Stimulated activated naive B cell treated with anti-CD40 and anti-IgM and Interleukin-4, amounts not matched to agents 10 μg/mL and 1 μg/mL and 100 μg/mL, for 72 hours (primary cell): ENCODE measurements at places on chromosomes 6 and 20.
A peak's percentile ranks its signal among the peaks of the same experiment; 100 is the strongest.

GRCh38 chr6:112184951-112185350 is 69.4 kb downstream of the LAMA4 start:
- DNase-seq = no peak

GRCh38 chr6:16277101-16277981 is 39.0 kb downstream of the GMPR start:
- peak; percentile 14 for DNase-seq

DNA sequence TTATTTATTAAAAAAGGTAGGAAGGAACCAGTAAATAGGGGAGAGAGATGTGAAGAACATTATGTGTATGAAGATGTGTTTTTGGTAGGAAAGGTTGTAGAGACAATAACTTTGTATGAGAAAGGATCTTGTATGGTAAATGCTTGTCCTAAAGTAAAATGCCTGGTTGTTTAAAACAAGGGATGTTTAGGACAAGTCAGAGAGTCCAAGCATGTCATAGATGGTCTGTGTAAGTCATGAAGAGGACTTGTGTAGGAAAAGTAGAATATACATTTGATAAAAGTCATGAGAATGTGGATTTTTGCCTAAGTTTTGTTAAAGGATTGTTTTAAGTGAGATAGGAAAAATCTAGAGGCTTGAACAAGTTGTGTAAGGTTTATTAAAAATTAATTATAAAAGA is 325.1 kb downstream of the CDH26 start:
- no peak for DNase-seq

DNA sequence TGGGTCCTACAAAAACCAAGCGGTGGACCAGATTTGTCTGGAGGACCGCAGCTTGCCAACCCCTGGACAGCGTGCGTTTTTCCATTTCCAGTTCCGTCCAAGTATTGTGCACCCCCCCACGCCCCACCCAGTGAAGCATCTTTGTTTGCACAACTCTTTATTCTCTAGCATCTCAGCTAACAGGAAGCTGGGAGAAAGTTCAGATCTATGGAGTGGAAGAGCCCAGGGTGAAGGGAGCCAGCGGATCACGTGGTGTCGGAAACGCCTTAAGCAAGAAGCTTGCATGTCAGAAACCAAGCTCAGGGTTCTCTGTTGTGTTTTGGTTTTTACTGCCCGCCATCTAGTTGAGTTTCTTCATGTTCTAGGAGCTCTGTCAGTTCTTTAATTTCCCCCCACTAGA is 29.9 kb downstream of the ARID1B start:
- DNase-seq = no peak

DNA sequence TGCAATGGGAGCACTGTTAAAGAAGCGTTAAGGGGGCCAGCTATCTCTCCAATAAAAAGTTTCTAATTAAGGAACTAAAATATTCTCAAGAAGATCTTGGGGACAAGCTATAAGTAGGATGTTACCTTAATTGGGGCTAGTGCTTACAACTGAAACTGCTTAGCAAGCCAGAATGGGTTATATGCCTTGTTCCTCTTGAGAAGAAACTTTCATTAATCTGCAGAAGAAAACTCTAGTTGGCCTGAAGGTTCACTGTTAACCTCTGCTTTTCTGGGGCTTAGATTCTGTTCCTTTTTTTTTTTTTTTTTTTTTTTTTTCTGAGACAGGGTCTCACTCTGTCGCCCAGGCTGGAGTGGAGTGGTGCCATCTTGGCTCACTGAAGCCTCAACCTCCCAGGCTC is 82.2 kb downstream of the BACH2 start:
- DNase-seq = no peak

DNA sequence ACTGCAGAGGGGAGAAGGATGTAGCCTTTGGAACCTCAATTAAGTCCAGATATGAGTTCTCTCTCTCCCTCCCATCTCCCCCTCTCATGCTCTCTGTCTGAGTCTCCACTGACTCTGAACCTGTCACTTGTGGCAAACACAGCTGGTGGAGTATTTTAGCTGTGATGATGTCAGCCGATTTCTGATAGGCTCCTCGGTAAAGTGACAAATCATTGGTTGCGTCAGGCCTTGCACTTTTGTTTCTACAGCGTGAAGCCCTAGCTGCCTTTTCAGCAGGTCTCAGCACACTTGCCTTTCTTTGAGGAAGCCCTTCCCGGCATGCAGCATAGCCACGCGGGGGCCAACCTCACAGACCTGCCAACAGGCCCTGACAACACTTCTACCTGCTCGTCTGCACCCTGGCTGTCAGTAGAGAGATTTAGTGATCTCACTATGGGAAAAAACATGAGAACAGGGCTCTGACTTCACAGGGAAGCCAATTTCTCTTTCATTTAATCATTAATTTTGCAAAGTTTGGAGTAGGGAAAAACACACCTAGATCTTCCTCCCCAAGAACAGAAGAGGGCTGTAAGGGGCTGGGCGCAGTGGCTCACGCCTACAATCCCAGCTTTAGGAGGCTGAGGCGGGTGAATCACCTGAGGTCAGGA is 84.4 kb downstream of the GMPR start:
- peak; percentile 40 for DNase-seq

DNA sequence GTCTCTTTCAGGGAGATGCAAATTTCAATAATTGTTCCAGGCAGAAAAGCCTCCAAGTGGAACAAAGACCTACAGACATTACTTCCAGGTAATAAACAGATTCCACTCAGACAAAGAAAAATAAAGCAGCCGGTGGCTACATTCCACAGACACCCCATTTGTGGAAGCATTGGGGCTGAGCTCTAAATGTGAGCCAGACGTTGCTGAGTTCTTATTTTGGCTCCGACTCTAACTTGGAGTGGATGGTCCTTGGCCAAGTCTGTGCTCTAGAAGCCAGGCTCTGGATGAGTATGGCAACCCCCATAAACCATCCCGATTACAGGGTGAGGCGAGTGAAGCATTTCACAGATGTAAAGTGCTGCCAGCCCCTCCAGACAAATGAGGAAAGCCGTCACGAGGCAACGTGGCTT is 6.6 kb downstream of the TRAM2 start:
- no peak for DNase-seq

GRCh38 chr20:14093652-14094051 is 98.3 kb downstream of the MACROD2 start:
- DNase-seq = no peak

DNA sequence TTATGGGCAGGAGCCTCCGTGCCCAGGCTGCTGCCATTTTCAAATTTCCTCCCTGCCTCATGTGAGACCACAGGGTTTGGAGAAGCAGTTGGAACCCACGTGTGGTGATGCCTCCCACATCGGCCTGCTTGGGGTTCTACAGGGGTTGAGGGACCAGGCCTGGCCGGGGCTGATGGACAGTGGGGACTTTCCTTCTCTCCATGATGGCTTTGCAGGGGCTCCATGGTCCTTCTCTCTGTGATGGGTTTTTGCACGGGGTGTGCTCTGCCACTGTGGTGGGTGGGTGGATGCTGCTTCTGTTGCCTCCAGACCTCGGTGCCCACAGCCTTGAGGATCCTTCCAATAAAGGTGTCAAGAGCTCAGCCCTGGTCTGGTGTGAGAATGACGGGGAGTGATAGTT is 54.4 kb downstream of the ADNP start:
- DNase-seq = no peak

DNA sequence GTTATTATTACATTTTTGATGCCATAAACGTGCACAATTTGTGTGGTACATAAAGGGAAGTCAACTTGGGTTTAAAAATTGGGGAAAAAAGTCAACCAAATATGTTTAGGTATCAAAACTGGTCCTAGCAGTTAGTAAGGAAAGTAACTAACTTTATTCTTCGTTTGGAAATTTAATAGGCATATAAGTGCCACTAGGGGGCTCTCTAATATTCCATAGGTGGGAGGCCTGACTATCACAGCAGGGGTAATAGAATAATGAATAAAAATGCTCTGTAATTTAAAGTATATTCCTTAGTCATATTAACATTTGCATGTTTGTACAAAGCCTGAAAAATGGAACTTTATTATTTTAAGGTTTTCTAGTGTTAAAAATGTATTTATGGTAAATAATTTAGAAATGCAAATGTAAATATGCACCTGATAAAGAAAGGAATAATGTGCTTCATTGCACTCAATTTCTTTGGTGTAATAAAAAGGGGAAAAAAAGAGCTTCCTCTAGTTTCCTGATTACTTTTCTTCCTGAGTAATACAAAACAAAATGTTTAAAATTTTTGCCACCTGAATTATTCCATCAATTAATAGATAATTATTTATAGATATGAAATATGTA is 125.7 kb upstream of the HDAC2 start:
- DNase-seq = no peak

GRCh38 chr20:49480236-49480635 is 2.2 kb downstream of the KCNB1 start:
- DNase-seq = no peak

- no peak for DNase-seq
Observed at GRCh38 chr20:53100476-53100911, 128.3 kb downstream of the TSHZ2 start.

GRCh38 chr6:32290886-32291450 is 67.1 kb upstream of the NOTCH4 start:
- DNase-seq = no peak

DNA sequence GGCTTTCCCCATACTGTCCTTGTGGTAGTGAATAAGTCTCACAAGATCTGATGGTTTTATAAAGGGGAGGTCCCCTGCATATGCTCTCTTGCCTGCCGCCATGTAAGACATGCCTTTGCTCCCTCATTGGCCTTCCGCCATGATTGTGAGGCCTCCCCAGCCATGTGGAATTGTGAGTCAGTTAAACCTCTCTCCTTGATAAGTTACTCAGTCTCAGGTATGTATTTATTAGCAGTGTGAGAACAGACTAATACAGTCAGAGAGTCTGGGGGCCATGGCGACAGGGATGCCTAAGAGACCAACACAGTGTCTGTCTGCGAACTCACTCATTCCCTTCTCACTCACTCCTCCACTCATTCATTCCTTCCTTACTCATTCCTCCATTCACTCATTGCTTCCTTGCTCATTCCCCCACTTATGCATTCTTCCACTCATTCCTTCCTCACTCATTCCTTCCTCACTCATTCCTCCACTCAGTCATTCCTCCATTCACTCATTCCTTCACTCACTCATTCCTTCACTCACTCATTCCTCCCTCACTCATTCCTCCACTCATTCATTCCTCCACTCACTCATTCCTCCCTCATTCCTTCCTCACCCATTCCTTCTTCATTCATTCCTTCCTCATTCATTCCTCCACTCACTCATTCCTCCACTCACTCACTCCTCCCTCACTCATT is 137.5 kb upstream of the AGPAT4 start:
- no peak for DNase-seq

DNA sequence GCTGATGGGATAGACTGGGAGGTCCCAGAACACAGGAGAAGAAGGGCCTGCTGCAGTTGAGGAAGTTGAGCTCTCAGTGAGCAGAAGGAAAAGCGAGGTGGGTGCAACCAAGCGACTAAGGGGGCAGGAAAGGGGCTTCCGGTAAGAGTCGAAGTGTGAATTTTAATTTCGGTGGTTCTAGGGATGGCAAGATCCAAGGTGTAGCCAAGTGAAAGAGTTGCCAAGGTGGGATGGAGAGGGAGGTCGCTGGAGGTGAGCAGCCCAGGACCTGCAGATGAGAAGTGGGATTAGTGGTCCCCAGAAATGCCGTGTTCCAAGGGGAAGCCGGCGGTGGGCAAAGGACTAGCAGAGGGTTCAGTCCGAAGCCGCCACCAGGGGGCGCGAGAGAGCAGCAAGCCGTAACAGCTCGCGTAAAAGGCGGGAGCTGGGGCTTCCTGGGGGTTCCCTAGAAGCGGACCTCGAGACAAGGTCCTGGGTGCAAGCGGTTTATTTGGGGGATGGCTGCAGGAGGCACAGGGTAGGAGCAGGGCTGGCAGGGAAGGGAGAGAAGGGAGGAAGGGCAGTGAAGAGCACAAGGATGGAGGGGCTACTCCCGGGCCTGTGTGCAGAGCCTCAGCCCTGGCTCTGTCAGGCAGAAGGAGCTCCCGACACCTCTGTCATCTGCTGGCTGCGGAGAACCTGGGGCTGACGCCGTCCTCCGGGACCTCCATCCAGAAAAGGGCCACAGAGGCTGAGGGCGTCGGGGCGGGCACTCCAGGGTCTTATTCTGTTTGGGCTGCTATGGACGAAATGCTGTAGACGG is 103.6 kb downstream of the PAX1 start:
- DNase-seq = peak; percentile 2

GRCh38 chr6:34172961-34173775 is 27.3 kb upstream of the GRM4 start:
- DNase-seq = no peak

GRCh38 chr6:148501178-148501590 is 158.5 kb downstream of the SASH1 start:
- no peak for DNase-seq

GRCh38 chr6:12232339-12232738 is 57.8 kb upstream of the EDN1 start:
- DNase-seq = no peak

DNA sequence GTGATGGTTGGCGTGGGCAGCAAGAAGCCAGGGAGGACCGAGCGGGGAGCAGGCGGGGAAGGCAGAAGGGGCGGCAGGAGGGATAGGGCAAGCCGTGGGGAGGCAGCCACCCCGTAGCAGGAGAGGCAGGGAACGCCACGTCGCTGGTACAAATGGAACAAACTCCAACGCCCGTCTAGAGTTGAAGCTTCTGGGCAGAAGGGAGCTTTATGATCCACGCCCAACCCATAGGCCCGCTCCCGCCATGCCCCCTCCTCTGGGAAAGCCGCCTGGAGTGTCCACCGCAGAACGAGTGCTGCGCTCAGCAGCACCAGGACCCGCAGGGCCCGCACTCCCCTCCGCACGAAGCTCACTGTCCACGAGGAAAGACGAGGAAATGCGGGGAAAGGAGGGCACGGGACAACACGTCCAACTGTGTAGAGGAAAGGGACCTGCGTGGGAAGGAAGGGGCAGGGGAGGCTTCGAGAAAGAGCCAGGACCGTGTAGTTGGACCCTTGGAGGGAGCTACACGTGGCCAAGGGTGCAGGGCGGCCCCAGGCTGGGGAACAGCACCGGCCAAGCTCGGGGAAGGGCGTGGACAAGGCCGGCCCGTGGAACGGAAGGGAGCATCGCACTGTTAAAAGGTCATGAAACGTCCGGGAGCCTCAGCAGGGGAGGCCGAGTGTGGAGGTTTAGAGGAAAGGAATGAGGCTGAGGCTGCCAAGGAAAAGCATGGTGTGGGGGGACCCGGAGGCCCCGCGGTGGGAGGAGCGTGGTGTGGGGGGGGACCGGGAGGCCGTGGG is 204.0 kb downstream of the DLL1 start:
- DNase-seq = no peak

DNA sequence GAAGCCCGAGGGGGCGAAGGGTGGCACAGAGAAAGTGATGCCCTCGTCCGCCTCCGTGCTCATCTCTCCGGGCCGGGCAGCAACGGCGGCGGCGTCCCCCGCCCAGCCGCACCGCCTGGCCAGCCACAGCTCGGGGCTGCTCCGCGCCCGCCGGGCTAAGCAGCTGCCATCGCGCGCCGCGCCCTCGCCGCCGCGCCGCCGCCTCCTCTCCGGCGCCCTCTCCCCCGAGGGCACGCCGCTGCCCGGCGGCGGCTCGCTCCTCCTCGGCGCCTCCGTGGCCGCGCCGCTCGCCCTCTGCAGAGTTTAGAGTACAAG is 225 bp downstream of the MAP3K5 start:
- no peak for DNase-seq

- DNase-seq = no peak
Observed at GRCh38 chr6:118606268-118606667, 45.1 kb downstream of the CEP85L start.
